T-helper 17 cell (primary cell): ENCODE measurements at places on chromosomes 1 and 21.

GRCh38 chr1:234654002-234654733 is 44.2 kb upstream of the IRF2BP2 start:
- DNase-seq = no peak

- DNase-seq = no peak
These were observed 87.9 kb downstream of the ZZZ3 start for GRCh38 chr1:77594366-77595112.

- DNase-seq = no peak
These were observed 615.4 kb downstream of the AGBL4 start for GRCh38 chr1:49408346-49408745.

DNA sequence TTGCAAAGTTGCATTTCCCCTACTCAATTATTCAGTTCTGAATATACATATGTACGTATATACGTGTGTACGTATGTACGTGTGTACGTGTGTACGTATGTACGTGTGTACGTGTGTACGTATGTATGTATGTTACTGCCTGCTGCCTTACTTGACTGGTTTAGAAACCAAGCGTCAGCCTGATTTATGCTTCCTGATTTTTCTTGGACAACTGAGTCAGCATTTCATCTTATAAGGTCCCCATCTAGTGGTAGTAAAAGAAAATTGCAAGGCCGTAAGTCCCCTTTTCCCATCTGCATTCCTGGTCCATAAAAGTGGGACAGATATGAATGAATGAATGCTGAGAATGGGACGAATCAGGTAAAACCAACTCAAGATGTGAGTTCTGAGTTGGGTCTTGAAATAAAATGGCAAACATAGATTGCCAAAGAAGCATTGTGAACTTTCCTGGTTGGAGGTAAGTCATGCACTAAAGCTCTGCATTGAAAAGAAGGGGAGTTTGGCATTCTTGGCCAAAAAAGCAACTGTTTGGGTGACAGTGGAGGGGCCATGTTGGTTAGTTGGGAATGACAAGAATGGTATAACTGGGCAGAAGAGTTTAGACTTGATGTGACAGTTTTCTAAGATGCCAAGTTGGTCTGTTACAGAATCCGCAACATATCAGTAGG is 76.4 kb upstream of the DNAH14 start:
- no peak for DNase-seq

DNA sequence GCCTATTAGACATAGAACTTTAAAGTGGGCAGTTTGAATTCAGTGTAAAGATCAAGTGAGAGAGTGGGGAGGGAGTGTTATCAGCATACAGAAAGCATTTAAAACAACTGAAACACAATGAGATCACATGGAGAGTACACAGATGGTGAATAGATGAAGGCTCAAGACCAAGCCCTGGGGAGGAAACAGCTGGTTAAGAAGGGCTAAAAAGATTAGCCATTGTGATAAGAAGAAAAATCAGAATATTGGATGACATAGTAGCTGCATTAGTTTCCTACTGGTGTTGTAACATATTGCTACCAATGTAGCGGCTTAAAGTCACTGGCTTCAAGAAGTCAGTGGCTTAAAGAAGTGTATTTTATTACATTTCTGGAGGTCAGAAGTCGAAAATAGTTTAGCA is 443.4 kb upstream of the RGS18 start:
- no peak for DNase-seq

DNA sequence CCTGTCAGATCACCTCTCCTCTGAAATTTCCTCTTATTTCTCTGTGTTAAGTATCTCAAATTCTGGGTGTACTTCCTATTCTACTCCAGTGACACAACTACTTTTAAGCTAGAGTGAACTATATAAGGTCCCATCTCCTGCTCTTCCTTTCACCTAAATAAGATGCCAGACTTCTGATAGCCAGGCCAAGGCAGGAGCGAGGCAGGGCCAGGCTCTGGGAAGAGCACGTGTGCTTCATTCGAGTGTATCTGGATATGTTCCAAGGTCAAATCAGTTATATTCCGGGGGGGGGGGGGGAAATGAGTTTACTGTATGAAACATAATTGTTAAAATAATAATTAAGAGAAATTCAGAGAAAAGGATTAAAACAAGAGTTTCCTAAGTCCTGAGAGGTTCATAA is 60.1 kb downstream of the LRRC71 start:
- DNase-seq = no peak

DNA sequence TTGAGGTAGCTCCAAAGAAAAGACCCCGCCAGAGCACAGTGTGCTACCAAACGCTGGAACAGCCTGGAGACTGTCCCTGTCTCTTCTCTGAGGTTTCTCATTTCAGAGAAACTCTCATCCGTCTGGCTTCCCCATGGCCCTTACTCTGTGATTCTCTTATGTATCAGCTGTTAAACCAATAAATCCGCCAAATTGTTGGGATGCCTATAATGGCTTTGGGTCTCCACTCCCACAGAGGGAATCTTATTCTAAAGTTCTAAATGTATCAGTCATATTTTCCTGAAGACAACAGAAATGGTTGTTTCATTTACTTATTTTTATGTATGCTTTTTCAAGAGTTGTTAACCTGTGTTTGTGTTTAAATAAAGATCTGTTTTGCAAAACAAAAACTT is 4.0 kb downstream of the ERG start:
- no peak for DNase-seq

DNA sequence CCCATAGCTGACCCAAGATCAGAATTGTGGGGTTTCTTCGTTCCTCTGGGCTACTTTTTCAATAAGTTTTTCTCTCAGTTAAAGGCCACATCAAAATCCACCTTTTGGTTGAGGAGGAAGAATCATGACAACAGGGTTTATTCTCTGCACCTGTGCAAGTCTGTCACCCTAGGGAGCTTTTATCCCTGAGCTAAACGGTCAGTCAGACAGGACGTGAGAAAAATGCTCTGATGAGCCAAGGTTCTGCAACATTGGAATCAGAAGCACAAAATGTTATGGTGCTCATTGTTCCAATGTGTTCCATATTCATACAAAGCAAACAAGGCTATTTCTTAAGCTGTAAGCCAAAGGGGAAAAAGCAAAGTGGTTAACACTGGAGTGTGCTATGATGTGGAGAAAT is 7.4 kb upstream of the ERICH3 start:
- DNase-seq = no peak

DNA sequence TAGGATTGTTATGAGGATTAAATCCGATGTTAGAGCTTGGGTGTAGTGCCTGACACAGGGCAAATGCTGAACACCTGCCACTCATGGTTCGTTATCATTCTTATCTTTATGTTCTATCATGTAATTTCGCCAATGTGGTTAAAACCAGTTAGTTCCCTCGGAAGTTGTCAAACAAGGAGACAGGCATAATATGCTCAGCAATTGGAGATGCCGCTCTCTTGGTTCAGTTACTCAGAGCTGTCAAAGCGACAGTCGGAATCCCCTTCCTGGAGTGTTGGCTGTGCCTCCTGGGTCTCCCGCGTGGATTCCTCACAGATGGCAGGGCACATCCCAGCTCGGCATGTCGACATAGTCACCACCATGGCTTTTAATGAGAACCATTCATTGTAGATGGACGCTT is 192.2 kb downstream of the ROR1 start:
- DNase-seq = no peak

- no peak for DNase-seq
These were observed 210.3 kb downstream of the TOMM20 start for GRCh38 chr1:234918181-234918841.

DNA sequence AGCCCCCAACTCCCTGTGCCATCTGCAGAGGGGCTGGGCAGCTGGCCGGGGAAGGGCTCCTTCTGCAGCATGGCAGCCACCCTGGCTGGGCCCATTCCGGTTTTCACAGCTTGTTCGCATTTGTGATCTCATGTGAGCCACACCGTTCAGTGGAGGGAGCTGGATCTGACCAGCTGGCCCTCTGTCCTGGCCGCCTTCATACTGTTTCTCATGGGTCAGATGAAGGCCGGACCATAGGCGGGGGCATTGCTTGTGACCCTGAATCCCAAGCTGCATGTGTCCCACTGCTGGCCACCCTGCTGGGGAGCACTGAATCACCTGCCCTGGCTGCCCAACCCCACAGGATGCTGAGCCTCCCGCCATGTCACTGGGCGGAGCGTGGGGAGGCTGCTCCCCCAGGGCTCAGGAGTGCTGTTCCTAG is 36.4 kb upstream of the PRSS38 start:
- no peak for DNase-seq

DNA sequence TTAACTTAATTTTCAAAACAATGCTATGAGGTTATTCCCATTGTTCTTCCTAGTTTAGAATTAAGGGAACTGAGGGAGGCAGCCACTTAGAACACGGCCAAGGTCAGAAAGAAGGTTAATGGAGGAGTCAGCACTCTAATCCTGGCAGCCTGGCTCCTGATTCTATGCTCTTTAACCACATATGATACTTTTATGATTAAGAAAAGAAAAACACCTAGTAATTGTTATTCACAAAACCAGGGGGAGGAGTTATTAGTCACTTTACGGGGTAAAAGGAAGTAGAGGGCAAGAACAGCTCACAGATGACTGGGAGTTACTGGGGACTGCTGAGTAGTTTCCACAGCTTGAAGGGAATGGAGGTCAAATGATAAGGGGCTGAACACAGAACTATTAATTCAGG is 38.6 kb downstream of the GADD45A start:
- no peak for DNase-seq

- no peak for DNase-seq
These were observed 1.5 kb upstream of the SCP2 start for GRCh38 chr1:52925571-52926005.

DNA sequence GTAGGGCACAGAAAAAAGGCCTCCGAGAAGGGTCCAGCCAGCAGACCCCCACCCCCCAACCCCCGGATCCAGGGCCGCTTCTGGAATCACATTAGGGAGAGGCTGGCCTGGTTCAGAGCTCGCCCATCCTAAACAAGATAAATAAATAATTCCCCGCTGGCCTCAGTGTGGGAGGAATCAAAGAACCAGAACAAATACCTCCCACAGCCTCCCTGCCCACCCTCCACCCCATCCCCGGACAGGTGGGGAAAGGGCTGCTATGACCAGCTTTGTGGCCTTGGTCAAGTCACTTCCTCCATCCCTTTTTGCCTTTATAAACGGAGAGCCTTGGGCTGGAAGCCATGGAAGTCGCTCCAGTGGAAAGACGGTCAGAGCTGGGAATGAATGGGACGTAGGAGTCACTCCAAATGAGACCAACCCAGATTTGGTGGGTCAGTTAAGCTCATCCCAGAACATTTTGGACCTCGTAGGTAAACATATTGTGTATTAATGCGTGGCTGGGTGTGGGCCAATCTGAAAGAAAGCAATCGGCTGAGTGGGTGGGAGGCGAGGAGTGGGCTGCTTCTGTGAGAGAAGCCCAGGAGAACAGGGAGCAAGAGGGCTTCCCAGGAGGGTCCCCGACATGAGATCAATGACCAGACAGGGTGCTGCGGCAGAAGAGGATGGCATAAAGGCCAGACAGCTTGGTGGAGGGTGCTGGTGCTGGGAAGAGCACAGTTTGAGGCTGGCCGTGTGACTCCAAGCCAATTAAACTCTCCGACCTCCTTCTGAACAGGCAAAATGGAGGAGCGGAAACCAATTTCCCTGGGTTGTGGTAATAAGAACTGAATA is 63.3 kb downstream of the MEF2D start:
- DNase-seq = no peak

GRCh38 chr1:203300441-203301330 is 4.6 kb upstream of the BTG2 start:
- no peak for DNase-seq

- no peak for DNase-seq
These were observed 50.4 kb upstream of the STUM start for GRCh38 chr1:226497991-226498639.

DNA sequence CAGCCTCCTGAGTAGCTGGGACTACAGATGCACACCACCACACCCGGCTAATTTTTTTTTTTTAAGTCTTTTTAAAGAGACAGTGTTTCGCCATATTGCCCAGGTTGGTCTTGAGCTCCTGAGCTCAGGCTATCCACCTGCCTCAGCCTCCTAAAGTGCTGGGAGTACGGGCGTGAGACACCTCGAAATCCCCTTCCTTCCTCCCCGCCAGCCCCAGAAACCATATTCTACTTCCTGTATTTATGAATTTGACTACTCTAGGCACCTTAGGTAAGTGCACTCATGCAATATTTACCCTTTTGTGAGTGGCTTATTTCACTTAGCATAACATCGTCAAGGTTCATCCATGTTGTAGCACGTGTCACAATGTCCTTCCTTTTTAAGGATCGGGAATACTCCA is 6.9 kb upstream of the LRP8 start:
- DNase-seq = no peak

DNA sequence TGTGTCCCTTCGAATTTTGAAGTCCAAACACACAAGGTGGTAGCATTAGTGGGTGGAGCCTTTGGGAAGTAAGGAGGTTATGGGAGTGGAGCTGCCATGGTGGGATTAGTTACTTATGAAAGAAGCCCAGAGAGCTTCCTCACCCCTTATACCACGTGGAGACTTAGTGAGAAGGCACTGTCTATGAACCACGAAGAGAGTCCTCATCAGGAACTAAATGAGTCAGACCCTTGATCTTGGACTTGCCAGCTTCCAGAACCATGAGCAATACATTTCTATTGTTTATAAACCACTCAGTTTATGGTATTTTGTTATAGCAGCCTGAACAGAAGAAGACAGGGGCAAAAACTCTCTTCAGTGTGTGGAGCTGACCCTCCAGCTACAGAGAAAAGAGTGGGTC is 259.3 kb upstream of the AJAP1 start:
- no peak for DNase-seq

DNA sequence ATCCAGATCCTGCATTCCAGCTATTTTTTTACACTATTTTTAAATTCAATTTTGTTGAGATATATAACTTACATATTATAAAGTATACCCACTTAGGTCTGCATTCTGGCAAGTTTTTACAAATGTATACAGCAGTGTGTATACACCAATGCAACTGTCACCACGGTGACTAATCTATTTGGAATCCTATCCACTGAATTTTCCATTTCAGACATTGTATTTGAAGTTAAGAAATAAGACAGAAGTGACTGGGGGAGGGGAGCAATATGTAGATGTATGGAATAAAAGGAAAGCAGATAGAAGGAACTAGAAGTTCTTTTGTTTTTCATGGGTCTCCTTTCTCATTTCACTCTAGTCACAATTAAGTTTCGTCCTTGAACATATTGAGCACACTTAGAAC is 431.5 kb upstream of the CHRM3 start:
- DNase-seq = no peak

- no peak for DNase-seq
These were observed 86.8 kb downstream of the WLS start for GRCh38 chr1:68145418-68146126.

- no peak for DNase-seq
These were observed 29.9 kb downstream of the TP53BP2 start for GRCh38 chr1:223815865-223816264.
